Central memory CD4-positive, alpha-beta T cell (primary cell): ENCODE measurements at places on chromosomes 16 and 17.
A peak's percentile ranks its signal among the peaks of the same experiment; 100 is the strongest.

GRCh38 chr16:71501547-71501946 lies 12.4 kb upstream of the ZNF19 start:
- DNase-seq, result no peak

GRCh38 chr16:83392743-83393142 lies 415.0 kb upstream of the HSBP1 start:
- DNase-seq, result no peak

- no peak for DNase-seq
Observed at GRCh38 chr17:2571523-2572303, 21.7 kb upstream of the PAFAH1B1 start.

DNA sequence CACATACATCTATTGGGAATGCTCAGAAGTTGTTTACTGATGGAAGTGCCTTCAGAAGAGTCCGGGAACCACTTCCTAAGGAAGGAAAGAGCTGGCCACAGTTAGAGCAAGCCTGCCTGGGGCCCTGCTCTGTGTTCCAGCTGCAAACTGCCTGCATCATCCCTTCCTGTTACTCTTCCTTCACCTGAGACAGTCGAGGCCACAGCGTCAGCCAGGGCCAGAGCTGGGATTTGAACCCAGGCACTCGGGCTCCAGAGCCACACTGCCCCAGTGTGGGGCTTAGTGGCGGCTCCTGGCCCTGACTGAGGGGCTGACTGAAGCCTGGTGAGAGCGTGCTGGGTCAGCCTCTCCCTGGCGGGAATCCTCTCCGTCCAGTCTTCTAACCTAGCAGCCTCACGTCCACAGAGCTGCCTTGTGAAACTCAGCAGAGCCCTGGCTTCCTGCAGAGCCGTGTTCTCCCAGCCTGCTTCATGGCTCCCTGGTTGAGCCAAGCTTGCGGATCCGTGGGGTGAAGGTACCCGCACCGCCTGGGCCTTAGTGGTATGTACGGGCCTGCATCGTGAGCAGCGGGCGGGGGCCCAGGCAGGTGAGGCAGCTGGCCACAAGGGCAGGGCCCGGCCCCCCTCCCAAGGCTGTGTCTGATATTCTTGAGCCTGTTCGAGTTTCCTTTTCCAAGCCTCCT lies 4.6 kb upstream of the C17orf99 start:
- DNase-seq, result no peak

DNA sequence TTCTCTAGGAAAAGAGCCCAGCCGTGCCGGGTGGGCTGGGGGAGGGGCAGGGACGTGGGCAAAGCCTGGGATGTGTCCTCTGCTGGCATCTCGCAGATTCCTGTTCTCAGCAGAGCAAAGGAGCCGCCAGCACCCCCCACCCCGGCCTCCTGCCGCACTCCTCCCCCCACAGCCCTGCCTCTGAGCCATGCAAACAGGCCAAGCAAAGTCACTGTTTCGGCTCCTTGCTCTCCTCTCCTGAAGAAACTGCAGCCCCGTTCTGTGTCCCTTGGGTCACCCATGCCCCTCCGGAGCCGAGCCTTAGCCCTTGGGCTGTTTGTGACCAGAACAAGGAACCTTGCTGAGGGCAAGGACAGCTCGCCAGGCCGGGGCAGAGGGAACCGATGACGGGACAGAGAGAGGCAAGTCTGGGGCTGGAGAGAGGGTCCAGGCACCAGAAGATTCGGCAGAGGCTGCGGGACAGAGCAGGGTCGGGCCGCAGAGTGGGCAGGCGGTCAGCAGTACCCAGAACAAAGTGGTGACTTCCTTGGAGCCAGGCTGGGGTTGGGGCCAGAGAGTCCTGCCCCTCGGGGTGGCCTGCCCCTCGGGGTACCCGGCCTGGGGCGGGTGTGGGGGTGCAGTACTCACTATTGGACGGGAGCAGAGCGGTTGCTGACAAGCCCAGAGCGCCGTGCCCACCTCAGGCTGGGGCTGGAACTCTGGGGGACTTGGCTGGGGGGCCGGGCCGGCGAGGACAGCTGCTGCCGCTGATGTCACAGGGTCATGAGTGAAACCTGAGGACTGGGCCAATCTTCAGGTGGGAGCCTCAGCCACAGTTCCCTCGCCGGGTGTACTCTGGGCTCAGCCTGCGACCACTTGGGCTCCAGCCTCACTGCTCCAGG lies 9.2 kb upstream of the PRR29 start:
- no peak for DNase-seq

DNA sequence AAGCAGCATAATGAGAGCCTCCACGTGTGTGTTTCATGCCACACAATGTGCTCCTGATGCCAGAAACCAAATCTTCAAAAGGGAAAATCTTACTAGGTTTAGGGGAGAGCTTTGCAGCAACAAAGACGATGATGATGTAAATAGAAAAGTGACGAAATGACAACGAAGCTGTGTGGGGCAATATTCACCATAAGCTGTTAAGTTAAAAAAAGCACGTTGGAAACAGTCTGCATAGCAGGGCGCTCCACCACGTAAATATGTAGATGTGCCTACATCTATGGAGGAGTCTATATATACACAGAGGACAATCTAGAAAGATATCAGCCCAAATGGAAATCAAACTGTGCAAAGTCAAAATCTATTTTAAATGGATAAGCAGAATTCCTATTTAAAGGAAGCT lies 61.0 kb downstream of the RPH3AL start:
- no peak for DNase-seq

DNA sequence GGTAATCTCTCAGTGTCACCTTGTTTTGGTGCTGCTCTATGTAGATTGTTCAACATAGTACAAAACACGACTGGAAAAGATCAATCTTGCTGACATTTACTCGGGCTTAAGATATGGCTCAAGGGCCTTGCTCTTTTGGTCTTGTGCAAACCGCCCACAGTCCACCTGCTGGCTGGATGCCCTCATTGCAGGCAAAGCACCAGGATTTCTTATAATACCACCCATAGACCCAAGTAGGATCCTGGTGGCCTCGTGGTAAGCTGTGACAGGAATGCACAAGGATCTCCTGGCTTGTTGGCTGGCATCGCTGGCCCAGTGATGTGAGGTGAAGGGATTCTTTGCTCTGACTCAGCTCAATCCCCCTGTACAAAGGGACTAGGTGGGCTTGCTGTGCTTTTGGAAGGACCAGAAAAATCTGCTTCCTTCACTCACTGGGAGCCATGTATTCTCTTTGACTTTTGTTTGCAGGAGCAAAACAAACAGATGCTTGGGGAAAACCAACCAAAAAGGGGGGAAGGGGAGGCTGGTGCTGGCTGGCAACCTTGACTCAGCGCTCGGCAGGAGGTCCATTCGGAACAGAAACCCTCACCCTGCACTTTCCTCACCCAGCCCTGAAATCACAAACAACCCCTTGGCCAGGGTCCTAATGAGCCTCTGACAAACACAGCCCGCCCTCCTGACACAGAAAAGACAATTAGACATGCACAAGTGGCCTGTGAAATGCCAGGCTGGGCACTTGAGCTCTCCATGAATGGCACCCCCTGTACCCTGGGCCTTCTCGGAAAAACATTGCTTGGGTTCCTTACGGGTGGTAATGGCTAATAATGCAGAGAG lies 36.6 kb upstream of the MED9 start:
- peak; percentile 59 for DNase-seq

DNA sequence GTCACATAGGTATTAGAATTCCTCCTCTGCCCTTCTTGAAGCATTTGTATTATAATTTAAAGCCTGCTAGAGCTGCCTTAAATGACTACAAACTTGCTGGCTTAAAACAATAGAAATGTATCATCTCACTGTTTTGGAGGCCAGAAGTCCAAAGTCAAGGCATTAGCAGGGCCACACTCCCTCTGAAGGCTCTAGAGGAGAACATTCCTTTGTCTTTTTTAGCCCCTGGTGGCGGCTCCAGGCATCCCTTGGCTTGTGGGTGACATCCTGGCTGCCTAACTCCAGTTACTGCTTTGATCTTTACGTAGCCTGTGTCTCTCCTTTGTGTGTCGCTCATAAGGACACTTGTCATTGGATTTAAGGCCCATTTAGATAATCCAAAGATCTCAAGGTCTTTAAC lies 186.6 kb upstream of the SALL1 start:
- no peak for DNase-seq

GRCh38 chr17:4195306-4195705 lies 52.3 kb downstream of the CYB5D2 start:
- DNase-seq, result no peak

DNA sequence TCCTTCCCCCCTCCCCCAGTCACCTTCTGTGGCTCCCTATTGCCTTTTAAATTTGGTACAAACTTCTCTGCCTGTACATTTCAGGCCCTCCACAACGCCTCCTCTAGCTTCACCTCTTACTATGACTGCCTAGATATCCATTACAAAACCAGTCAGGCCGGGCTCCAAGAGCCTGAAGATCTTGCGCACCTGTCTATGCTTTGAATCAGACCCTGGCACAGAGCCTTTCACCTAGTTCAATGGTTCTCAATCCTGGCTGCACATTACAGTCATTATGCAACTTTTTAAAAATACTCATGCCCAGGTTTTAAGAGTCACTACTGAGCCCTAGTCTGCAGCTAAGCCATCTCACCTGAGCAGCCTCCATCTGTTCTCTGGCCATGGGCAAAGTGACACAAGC lies 1.6 kb upstream of the GAS7 start:
- DNase-seq, result no peak

GRCh38 chr17:51739245-51739886 lies 419.1 kb downstream of the CA10 start:
- no peak for DNase-seq

DNA sequence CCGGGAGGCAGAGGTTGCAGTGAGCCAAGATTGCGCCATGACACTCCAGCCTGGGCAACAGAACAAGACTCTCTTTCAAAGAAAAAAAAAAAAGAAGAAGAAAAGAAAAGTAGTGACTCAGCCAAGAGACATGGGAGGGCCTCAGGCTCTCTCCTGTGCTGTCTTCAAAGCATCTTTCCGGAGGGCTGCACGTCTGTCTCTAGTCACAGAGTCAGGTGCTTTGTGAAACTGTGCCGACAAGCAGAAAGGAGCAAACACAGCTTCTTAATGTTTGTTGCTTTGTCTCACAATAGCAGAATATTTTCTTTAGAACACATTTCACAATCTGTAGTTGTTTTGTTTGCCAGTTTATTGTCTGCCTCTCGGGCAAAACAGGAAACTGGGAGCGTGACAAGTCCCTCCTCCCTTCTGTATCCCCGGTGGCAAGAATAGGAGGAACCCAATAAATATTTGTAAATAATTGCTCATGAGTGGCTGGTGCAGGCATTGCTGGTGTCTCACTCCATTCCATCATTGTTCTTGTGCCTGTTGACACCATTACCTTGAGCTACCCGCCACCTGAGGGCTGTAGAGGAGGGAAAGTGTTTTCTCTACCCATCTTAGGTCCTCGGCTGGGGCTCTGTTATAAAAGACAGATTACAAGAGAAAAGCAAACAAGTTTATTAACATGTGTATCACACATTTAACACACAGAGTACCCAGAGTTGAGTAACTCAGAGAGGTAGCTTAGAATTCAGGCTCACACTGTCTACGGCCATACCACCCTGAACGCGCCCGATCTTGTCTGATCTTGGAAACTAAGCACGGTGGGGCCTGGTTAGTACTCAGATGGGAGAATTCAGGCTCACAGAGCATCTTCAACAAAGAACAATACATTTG lies 5.5 kb downstream of the GAST start:
- no peak for DNase-seq

GRCh38 chr17:16044487-16044886 lies 44.9 kb downstream of the TTC19 start:
- no peak for DNase-seq
